ENCODE measurements at places on chromosomes 12 and 14. TPM values are rescaled to one million over a fixed set of nuclear protein-coding genes. Genes with fewer than 3 reads are reported as not detected.

DNA sequence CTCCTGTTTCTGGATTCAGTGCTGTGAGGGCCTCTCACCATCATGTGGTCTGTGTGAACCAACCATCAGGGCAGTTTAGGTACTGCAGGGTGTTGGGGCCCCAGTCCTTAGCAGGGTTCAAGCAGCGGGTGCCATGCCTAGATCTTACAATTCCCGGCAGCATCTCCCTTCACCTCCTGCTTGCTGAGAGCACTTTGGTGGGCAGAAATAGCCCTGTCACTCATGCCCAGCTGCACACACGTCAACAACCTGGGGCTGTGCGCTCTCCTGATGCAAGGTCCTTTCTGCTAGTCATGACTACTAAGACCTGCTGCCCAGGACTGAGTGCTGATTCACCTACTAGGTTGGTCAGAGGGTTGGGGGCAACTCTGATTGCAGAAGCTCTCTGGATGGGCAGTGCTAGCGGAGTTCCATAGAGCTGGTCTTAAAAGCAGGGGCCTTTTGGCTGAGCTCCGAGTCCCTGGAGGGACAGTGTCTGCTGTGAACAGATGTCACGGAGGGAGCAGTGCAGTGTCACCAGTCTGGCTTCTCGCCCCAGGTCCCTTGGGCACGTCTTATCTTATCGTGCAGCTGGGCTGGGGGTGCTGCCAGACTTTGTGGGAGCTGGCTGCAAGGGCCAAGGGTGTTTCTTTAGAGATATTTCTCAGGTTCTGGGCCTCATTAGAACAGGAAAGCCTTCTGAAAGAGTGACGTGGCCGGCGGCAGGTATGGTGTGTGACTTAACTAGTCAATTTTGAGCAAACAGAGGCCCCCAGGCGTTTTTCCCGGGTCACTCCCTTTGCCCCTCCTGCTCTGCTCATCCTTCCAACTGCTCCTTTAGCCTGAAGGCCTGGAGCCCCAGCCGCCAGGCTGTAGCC is 71.8 kb downstream of the NINJ2 start:
- H3K27me3 ChIP-seq: peaks cover 3% of the 10 kb centered on the region
- DNase-seq: no peak
- no peak overlapping the region for H3K27ac ChIP-seq
- no peak overlapping the region for H3K4me3 ChIP-seq
- H3K4me1 ChIP-seq: no peaks in the 10 kb centered on the region

GRCh38 chr14:70340002-70340401 is 19.5 kb downstream of the COX16 start:
- no peak overlapping the region for H3K27ac ChIP-seq
- DNase-seq: no peak
- H3K4me1 ChIP-seq: no peaks in the 10 kb centered on the region
- H3K27me3 ChIP-seq: no peaks in the 10 kb centered on the region

- H3K27ac ChIP-seq: no peak overlapping the region
- no peak overlapping the region for H3K4me3 ChIP-seq
- no peaks in the 10 kb centered on the region for H3K27me3 ChIP-seq
- DNase-seq: no peak
- no peaks in the 10 kb centered on the region for H3K36me3 ChIP-seq
These were observed 7.0 kb upstream of the TINF2 start for GRCh38 chr14:24249230-24250021.

DNA sequence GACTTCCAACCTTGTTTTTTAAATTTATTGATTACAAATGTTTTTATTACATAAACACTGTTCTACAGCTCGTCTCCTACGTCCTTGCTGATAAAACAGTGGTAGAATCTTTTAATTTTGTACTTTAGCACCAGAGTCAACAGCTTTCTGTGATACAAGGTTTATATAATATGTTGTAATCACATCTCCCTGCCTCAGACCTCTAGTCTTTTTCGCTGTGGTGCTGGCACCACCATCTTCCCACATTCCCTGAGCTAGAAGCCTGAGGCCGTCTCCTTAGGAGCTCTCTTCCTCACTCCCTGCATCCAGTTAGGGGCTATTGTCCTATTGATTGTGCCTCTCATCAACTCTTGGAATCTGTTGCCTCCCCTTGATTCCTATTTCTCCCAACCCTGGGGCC is 17.1 kb downstream of the MTHFD1 start:
- no peak for DNase-seq
- H3K27me3 ChIP-seq: no peaks in the 10 kb centered on the region
- H3K4me3 ChIP-seq: no peak overlapping the region

DNA sequence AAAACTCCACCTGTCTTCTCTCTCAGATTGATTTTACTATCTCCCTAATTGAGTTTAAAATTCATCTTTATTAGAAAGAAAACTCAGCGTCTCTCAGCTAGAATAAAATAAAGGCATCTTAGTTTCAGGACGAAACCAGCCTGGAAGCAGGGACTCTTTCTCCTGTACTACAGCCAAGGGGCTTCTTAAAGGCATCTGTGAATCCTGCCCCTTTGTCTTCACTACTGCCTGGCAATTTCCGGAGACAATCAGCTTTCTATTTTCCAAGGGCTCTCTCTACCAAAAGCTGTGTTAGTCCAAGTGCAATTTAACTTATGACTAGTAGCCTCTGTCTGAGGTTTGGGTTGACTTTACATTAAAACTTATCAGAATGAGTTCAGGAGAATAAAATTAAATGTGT is 623.3 kb upstream of the FOXG1 start:
- no peak overlapping the region for H3K27ac ChIP-seq
- no peak for DNase-seq
- H3K27me3 ChIP-seq: no peaks in the 10 kb centered on the region
- no peak overlapping the region for H3K4me3 ChIP-seq
- no peaks in the 10 kb centered on the region for H3K36me3 ChIP-seq

- H3K36me3 ChIP-seq: no peaks in the 10 kb centered on the region
- H3K4me3 ChIP-seq: no peak overlapping the region
- H3K27ac ChIP-seq: no peak overlapping the region
- no peak for DNase-seq
These were observed 18.0 kb downstream of the MAP1LC3B2 start for GRCh38 chr12:116577154-116577561.

DNA sequence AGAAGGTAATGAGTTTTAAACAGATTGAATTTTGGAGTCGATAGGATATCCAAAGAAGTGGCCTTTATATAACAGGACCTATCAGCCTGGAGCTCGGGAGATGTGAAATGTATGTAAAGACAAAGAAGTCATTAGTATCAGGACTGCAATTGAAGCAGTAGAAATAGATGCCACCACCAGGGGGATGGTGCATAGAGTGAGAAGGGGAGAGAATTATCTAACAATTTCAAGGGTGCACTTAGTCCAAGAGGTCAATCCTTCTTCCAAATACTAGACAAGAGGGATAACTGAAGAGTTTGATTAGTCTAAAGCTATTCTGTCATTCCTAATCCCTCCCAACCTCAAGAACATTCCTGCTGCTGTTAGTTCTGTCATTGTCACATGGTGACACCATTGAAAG is 127.8 kb downstream of the CFAP54 start:
- no peak overlapping the region for H3K27ac ChIP-seq
- DNase-seq: no peak
- H3K27me3 ChIP-seq: no peaks in the 10 kb centered on the region
- no peak overlapping the region for H3K4me3 ChIP-seq
- no peaks in the 10 kb centered on the region for H3K36me3 ChIP-seq

SIX6 gene
- total RNA-seq: not detected

- no peaks in the 10 kb centered on the region for H3K27me3 ChIP-seq
- no peak overlapping the region for H3K27ac ChIP-seq
- DNase-seq: no peak
- no peak overlapping the region for H3K4me3 ChIP-seq
- H3K36me3 ChIP-seq: no peaks in the 10 kb centered on the region
- no peaks in the 10 kb centered on the region for H3K4me1 ChIP-seq
These were observed 66.3 kb downstream of the E2F7 start for GRCh38 chr12:76998908-76999556.

DNA sequence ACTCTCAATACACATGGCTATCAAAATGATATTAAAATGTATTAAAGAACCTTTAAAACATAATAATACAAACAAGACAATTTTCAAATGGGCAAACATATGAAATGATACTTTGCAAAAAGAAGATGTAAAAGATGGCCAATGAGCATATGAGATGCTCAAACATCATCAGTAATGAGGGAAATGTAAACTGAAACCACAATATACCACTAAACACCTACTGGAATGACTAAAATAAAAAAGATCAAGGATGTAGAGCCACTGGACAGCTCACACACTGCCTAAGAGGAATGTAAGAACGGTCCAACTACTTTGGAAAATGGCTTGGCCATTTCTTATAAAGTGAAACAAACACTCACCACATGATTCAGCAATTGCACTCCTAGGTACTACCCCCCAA is 97.2 kb upstream of the BBS10 start:
- no peak overlapping the region for H3K27ac ChIP-seq
- no peak overlapping the region for H3K4me3 ChIP-seq
- no peaks in the 10 kb centered on the region for H3K27me3 ChIP-seq
- DNase-seq: no peak

RFX4 gene
- total RNA-seq: not detected

- DNase-seq: no peak
- H3K4me3 ChIP-seq: no peak overlapping the region
- H3K27me3 ChIP-seq: no peaks in the 10 kb centered on the region
- peaks cover 51% of the 10 kb centered on the region for H3K36me3 ChIP-seq
These were observed 7.2 kb upstream of the CRIP2 start for GRCh38 chr14:105467249-105467941.

DNA sequence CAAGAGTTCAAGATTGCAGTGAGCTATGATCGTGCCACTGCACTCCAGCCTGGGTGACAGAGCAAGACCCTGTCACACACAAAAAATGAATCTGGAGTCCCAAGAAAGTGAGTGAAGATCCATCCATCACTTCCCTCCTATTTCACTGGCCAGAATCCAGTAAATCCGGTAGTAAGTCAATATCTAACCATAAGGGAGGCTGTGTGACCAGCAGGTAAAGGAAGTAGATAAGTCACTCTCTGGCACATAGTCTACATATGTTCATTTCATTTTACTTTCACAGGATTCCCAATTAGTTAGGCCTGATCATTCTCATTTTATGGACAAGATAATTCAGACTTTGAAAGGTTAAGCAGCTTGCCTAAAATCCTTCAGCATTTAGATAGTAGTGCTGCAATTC is 11.9 kb upstream of the TCP11L2 start:
- H3K4me1 ChIP-seq: no peaks in the 10 kb centered on the region
- DNase-seq: no peak
- no peaks in the 10 kb centered on the region for H3K36me3 ChIP-seq
- no peak overlapping the region for H3K4me3 ChIP-seq
- H3K27ac ChIP-seq: no peak overlapping the region
- H3K27me3 ChIP-seq: peaks cover 2% of the 10 kb centered on the region

KLRG1 gene
- 4.4 TPM for total RNA-seq

TAS2R19 gene
- total RNA-seq: 3.1 TPM

CACNA1C gene
- total RNA-seq: not detected

DNA sequence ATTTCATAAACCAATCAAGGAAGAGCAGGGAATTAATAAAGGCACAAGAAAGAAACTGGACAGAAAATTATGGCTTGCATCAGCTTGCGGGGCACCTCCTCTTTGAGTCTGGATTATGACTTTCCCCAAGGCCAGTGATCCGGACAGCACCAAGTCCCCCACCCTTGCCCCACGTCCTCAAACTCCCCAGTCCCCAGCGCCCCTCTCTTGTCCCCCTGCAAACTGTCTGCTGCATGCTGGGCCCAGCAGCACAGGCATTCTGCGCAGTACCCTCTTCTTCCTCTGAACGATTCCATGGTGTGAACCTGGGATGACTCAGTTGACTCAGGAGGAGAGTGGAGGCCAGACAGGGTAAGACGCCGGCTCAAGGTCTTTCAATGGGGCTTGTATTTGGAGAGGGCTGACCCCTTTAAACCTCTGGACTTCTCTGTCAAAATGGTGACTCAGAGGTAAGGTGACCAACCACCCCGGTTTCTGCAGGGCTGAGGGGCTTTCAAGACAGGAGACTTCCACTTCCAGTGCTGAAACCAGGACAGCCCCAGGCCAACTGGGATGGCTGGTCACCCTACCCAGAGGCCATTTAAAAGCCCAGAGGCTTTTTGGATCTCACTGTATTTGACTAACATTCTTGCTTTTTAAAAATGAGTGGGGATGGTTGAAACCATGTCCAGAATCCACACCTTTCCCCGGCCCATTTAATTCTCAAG is 13.5 kb downstream of the C14orf132 start:
- H3K4me1 ChIP-seq: no peaks in the 10 kb centered on the region
- DNase-seq: no peak
- no peak overlapping the region for H3K4me3 ChIP-seq
- no peaks in the 10 kb centered on the region for H3K27me3 ChIP-seq
- H3K27ac ChIP-seq: no peak overlapping the region

DNA sequence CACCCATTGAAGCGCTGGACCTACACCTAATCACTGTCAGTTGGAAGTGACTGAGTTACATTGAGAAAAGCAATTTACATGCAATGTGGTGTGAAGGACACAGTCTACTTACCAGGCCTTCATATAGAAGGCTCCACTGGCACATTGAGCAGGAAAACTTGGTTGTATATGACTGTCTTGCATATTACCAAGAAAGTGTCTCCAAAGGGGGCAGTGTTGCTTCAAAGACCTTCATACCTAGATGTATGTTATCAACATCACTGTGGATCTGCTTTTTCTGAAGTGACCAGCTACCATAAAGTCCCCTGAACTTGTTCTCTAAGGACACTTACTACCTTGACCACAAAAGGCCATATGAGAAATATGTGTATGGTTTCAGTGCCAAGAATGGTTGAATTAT is 64.1 kb downstream of the NELL2 start:
- DNase-seq: no peak
- H3K27me3 ChIP-seq: no peaks in the 10 kb centered on the region
- no peak overlapping the region for H3K4me3 ChIP-seq
- no peaks in the 10 kb centered on the region for H3K4me1 ChIP-seq

CEBPE gene
- not detected for total RNA-seq

KLHL33 gene
- not detected for total RNA-seq

DNA sequence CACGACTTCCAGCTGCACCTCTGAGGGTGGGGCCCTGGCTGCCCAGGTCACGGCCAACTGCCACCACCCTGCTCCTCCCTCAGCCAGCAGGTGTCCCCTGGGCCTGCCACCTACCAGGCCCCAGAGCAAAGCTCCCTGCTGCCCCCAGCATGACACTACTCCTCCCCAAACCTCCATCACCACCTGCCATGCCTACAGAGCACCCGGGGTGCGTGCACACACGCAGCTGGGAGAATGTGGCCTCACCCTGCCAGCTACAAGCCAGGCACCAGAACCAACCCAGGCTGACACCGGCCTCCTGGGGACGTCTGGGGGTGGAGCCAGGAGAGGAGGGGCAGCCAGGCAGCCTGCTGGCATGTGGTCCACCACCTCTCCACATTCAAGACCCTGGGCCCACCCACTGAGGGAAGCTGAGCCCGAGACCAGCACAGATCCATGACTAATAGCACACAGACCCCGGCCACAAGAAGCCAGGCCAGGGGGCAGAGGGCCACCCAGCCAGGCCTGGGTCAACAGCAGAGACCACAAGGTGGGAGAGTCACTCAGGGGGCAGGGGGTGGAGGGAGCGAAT is 3.4 kb downstream of the JAG2 start:
- peaks cover 23% of the 10 kb centered on the region for H3K4me1 ChIP-seq
- no peaks in the 10 kb centered on the region for H3K27me3 ChIP-seq
- H3K36me3 ChIP-seq: peaks cover 3% of the 10 kb centered on the region
- no peak overlapping the region for H3K4me3 ChIP-seq
- no peak for DNase-seq

TPPP2 gene
- not detected for total RNA-seq
